Right lobe of liver (tissue), 6 donors: ENCODE measurements at places on chromosomes 13 and 19.
A peak's percentile ranks its signal among the peaks of the same experiment; 100 is the strongest.

GRCh38 chr19:19423322-19423721 is 17.8 kb downstream of the GATAD2A start:
- peak; percentile 85 for DNase-seq

DNA sequence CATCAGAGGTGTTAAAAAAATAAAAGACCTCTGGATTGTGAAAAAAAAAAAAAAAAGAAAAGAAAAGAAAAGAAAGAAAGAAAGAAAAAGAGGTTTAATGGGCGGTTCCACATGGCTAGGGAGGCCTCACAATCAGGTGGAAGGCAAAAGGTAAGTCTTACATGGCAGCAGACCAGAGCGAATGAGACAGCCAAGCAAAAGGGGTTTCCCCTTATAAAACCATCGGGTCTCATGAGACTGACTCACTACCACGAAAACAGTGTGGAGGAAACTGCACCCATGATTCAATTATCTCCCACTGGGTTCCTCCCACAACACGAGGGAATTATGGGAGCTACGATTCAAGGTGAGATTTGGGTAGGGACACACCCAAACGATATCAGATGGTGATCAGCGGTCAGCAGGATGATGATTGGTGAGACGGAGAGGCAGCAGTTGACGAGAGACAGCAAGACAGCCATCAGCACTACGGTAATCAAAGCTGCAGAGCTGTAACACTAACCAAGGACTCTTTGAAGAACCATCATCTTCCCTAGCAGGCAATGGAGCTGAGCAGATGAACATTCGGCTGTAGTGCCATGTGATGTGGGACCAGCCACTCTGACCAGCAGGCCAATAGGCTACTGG is 3.9 kb upstream of the CD209 start:
- DNase-seq = no peak

DNA sequence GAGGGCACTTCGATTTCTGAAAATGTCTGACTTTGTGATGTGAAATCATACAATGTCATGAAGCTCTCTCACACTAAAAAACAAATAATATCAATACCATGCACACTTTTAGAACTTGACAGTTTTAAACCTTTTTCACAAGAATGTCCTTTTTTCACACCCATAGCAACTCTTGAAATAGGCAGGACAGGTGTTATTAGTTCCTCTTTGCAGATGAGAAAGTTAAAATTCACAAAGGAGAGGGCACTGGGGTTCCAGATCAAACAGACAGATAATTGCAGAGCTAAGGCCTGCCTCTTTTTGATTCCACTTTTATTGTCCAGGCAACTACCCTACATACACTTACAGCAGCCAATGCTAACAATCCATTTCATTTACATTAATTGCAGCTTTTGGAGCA is 142.8 kb downstream of the KLF12 start:
- DNase-seq = no peak

- DNase-seq = no peak
These were observed 101.4 kb upstream of the GPR12 start for GRCh38 chr13:26861941-26862340.

- DNase-seq = no peak
These were observed 230.1 kb downstream of the NHLRC3 start for GRCh38 chr13:39268398-39268797.

- no peak for DNase-seq
These were observed 62.9 kb upstream of the KLHL1 start for GRCh38 chr13:70171151-70171550.
